AG09319 (cell line): ENCODE measurements at places on chromosomes 7 and 10.

GRCh38 chr7:93799750-93800357 lies 90.7 kb downstream of the TFPI2 start:
- no peak for DNase-seq

- no peak for DNase-seq
These were observed 1063.4 kb upstream of the GHITM start for GRCh38 chr10:83075815-83076355.

DNA sequence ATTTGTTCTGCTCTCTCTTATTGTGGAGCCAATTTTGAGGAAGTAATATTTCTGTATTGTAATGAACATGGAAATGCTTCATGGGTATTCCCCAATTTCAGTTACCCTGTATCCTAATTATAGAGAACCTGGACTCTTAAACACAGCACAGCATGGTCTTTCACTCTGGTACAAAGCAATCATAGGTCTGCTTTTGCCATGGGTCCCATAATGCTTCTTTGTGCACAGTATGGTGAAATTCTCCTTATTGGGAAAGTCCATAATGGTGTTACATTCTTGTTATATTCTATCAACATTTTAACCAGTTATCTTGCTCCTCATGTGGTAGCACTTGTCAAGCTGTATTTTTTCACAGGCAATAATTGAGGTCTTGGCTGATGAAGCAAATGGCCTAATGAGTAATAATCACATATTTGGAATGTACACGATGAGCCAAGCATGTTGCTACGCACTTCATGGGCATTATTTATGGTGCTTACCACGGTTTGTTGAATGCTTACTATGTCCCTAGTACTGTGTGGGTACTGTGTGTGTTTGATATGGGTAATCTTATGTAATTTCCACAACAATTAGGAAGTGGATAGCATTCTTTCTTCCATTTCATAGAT lies 42.9 kb downstream of the PRKG1 start:
- no peak for DNase-seq

- DNase-seq: peak; percentile 58
These were observed 34.7 kb downstream of the ENTPD7 start for GRCh38 chr10:99693933-99694583.

GRCh38 chr10:118204292-118204943 lies 137.7 kb downstream of the FAM204A start:
- no peak for DNase-seq

- DNase-seq: peak; percentile 5
These were observed 27.7 kb downstream of the PHYH start for GRCh38 chr10:13272164-13272571.

- peak; percentile 80 for DNase-seq
These were observed 95.8 kb upstream of the TNS3 start for GRCh38 chr7:47677664-47678063.

DNA sequence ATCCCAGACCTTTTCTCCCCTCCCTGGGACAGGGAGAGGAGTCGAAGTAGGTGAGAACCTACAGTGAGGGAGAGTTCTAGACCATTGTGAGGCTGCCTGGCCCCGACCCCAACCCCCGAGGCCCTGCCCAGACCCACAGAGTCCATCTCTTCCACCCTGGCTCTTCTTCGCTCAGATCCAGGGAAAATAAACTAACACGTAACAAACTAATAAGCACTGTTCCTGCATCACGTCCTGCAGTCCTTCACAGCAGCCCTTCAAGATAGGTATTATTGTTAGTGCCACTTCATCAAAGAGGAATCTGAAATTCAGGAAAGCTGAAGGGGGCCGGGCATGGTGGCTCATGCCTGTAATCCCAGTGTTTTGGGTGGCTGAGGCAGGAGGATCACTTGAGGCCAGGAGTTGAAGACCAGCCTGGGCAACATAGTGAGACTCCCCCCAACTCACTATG lies at the start of gene SPACDR:
Gene SPACDR (minus strand): TSS at position 51 of the 451 bp plus-strand sequence. CDS start 235 bp downstream, outside the sequence.
- no peak for DNase-seq

DNA sequence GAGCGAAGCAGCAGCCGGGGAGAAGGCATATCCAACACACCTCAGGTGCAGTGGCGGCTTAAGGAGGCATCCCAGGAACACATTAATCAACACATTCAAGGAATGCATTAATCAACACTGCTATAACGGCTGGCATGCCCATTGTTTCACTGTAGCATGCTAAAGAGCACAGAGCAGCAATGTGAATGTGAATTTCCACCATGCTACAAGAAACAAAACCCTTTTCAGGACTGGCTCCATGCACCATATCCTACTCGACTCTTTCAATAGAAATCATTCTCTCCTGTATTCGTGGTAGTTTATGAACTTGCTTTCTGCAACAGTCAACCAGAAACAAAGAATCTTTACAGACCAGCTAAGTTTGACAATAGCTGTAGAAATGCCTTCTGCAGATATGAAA lies 149.0 kb downstream of the NRCAM start:
- DNase-seq: no peak

DNA sequence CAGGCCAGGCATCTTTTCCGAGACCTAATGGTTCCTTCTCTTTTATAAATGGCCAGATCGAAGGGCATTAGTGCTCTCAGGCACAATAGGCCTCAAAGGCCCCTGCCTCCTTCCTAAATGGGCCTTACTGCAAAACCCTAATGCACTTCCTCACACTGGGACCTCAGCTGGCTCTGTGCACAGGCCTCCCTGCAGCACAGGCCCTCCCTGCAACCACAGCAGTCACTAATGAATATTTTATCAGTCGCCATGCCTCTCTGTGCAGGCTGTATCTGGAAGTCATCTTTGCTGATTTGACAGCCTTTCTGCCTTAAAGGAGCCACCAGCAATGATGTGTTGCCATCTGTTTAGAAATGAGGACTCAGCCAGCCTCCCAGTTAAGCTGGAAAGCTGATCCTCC lies 54.9 kb upstream of the SDK1 start:
- no peak for DNase-seq

DNA sequence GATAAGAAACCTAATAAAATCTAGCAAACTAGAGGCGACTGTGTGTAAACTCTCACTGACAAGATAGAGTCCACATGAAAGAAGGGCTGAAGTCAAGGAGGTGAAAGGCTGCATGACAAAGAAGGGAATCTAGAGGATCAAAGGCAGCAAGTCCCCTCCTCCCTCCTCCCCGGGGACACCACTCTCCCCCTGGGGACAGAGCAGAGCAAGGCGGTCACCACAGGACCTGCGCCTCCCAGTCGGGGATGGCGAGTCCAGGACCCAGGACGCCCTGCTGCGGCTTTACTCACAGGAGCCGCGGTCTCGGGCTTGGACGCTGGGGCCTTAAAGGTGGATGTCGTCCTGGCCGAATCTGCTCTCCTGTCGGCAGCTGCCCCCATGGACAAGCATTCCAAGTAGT lies 22.4 kb downstream of the BRI3 start:
- DNase-seq: no peak

DNA sequence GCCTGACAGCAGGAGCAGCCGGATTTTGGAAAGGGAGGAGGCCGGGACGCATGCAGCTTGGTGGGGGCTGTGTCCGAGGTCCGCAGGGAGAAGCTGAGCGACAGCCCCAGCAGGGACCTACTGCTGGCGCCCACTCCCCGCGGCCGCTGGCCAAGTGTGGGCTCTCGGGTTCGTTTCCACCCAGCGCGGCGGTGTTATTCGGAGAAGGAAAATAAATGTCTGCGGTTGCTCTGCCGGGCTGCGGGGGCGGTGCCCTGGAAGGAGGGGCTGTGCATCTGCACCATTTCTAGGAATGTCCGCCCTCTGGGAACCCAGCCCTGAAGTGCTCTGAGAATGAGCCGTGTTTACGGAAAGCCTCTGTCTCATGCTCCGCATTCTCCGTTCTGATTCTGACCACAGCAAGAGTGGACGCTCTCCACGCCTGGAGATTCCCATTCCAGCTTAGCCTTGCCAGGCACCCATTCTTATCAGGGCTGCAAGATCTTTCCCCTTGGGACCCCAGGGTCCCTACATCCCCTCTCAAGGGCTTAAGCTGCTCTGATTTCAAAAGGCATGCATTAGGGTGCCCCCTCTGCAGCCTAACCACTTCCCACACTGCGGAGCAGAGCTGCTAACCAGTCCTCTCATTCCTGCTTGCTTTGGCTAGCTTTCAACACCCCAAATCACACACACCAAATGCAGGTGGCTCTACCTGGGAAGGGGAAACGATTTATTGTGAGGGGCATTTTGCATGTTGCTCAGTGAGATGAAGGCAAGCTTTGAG lies 256.6 kb upstream of the GLI3 start:
- DNase-seq: peak; percentile 62

GRCh38 chr7:107372298-107372697 lies 97.6 kb upstream of the GPR22 start:
- DNase-seq: no peak

- DNase-seq: no peak
These were observed 597.6 kb downstream of the SORCS1 start for GRCh38 chr10:106566873-106567272.

- peak; percentile 81 for DNase-seq
These were observed 35.5 kb upstream of the DGKI start for GRCh38 chr7:137882261-137882668.

DNA sequence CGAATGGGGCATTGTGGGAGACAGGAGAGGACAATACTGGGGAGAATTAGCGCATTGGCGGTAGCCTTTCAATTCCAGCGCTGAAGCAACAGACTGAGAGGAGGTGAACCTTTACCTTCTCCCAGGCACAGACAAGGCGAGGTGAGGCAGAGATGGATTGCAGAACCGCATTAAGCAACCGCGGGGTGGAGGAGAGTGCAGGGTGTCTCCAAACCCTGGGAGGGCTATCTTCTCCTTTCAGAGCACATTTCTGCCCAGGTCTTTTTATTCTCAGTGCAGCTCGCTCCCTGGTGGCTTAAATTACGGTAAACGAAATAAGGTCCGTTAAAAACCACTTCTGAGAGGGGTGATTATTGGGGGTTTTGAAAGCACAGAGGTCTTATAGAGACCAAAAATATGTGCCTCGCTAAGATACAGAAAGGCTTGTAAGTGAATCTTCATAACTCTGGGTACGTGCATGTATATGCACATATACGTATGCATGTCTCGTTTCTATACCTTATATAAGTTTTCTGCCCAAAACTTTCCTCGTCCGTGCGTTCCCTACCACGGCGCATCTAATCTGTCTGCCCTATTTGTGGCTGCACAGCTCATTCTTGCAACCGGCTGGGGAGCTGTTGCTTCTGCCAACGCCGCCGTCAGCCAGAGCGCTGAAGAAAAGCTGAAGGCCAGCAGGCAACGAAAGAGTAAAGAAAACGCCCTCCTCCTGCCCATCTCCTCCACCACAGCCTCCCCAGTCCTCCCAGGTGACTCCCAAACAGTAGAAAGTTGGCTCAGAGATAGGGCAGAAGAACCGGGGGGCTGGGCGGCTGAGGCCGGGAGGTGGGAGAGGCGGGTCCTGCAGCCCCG lies 895 bp upstream of the ZNF804B start:
- no peak for DNase-seq

DNA sequence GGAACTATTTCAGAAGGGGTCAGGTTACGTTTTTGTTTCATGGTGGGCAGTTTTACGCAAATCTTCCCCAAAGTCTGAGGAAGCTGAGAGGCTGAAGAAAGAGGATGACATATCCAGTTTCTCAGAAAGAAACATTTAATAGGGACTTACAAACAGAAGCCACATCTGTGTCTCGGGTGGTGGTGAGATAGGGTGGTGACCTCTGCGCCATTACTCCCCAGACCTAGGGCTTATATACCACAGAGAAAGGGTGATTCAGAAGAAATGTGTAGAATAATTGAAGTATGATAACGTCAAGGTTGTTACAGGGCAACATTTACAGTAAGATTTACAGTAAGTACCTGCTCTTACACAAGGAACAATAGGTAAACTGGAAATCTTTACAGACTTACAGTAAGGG lies 43.0 kb upstream of the RELN start:
- DNase-seq: no peak

- DNase-seq: no peak
These were observed 323.6 kb upstream of the PODXL start for GRCh38 chr7:131880078-131880477.

- DNase-seq: no peak
These were observed 160.3 kb upstream of the KLF14 start for GRCh38 chr7:130894146-130894908.

- DNase-seq: no peak
These were observed 156.4 kb downstream of the OAT start for GRCh38 chr10:124262234-124262865.

GRCh38 chr7:75906991-75907667 lies 7.8 kb upstream of the POR start:
- no peak for DNase-seq
